HFF-Myc (cell line): ENCODE measurements at places on chromosomes 7 and 10.

DNA sequence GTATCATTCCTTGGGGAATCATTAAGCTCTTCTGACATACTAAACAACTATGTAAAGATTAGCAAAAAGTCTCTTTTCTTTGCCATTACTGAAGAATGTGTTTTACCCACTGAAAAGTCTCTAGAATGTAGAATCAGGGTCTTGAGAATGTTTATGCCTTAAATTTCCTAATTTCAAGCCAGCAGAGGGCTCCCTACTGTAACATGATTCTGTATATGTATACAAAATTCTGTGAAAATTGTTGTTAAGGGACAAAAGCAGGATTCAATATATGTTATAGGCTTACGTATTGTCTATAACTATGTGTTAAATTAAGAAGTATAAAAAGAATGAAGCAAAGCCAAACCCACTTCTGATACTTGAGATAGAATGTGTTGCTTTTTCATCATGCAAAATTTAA lies 296.9 kb upstream of the DGKB start:
- no peak for DNase-seq

GRCh38 chr7:96131525-96131924 lies 190.4 kb downstream of the SLC25A13 start:
- no peak for DNase-seq

DNA sequence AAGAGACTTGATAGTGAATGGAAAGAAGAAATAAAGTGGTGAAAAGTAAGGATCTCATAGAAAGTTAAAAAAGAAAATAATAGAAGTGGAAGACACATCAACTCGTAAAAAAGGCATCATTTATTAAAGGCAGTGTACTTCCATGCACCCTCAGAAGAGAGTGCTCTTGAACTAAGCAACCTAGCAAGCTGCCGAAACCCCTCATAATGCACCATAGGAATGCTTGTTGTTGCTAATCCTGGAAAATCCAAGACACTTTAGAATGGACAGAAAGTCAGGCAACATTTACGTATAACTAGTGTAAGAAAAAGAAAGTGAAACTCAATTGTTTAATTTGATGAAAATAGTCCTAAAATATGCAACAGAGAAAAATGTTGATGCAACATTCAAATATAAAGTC lies 12.8 kb downstream of the TFPI2 start:
- DNase-seq, result no peak

- no peak for DNase-seq
These were observed 208.9 kb upstream of the INHBA start for GRCh38 chr7:41911792-41912191.

GRCh38 chr10:51608211-51608610 lies 91.2 kb downstream of the CSTF2T start:
- no peak for DNase-seq

GRCh38 chr7:142927949-142928348 lies 5.6 kb downstream of the TRPV5 start:
- DNase-seq, result no peak

DNA sequence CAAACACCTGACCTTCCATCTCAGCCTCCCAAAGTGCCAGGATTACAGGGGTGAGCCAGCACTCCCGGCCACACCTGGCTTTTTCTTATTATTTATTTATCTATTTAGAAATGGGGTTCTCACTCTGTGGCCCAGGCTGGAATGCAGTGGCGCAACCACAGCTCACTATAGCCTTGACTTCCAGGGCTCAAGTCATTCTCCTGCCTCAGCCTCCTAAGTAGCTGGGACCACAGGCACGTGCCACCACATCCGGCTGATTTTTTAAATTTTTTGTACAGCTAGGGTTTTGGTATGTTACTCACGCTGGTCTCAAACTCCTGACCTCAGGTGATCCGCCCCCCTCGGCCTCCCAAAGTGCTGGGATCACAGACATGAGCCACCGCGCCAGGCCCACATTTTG lies 56.9 kb upstream of the MYL10 start:
- DNase-seq, result no peak

DNA sequence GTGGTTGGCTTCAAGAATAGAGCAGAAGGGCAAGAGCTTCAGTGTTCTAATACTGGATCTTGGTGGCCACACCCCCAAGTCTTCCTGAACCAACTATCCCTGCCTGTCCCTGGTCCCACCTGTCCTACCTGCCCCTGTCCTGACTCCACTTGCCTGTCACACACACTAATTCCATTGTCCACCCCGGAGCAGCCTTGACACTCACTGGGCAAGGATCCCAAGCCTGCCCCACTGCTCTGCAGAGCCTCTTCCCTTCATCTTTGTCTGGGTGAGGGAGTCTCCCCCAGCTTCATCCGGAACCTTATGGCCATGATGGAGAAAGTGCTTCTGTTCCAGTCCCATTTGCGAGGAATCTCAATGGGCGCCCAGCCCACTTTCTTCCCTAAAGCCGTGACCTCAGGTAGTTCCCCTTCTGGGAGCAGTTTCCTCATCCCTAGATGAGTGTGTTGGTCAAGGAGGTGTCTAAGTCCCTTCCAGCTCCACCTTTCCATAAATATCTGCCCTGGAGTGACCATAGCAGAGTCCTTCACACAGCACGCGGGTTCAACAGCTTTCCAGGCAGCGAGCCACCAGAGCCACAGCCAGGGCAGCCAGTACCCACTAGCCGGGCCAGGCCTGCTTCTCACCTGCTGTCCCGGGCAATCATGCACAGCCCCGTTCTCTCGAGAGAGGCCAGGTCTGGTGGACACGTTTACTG lies 61.5 kb downstream of the VIPR2 start:
- no peak for DNase-seq

- no peak for DNase-seq
These were observed 1078.0 kb downstream of the LRMDA start for GRCh38 chr10:76509446-76509845.

DNA sequence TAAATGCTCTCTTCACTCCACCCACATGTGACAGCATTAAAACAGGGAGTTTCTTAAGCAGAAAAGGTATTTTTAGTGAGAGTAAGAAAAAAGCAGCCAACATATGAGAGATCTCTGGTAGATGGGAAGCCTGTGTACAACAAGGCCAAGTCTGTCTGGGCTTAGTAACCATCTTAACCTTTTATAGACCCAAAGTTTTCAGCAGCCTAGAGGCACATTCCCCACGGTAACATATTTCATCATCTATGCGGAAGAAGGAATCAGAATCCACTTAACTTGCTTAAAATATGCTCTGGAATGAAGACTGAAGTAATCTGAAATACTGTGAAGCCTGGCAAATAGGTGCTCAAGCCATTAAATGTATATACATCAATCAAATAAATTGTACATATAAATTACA lies 127.8 kb downstream of the RAPGEF5 start:
- DNase-seq, result no peak

GRCh38 chr7:131067220-131067619 lies 260.5 kb upstream of the MKLN1 start:
- DNase-seq, result no peak

DNA sequence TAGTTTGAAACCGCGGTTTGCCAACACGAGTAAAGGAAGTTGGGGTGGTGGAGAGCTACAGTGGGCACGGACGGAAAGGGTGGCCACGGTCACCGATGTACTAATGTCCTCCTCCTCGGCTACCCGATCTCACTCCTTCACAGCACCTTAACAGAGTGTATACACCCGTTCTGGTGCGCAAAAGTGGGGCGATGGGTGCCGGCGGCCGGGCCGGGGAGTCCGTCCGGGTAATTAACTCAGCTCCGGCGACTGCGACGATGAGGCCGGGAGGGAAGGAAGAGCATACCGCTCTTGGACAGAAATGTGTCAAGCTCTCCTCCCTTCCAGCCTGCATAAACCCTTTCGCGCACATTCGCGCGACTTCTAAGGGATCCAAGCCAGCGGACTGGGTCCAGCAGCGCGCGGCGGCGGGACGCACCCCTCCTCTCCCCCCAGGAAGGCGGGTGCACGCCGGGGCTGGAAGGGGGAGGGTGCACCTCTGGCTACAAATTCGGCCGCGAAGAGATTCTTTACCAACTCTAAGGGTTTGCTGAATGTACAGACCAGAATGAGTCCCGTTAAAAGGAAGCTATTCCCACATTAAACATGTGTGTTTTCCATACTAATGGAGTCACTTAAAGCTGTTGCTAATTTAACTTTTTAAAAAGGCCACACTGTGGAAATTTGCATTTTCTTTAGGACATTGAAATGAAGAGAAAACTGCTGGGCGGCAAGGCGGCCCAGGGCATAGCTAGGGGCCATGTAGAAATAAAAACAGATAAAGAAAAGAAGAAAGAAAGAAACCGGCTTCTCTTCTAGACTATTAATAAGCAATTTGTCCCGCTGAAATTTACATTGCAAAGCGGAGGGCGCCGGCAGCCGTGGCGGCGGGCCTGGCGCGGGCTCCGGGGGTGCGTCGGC lies 6.6 kb upstream of the EBF3 start:
- no peak for DNase-seq

DNA sequence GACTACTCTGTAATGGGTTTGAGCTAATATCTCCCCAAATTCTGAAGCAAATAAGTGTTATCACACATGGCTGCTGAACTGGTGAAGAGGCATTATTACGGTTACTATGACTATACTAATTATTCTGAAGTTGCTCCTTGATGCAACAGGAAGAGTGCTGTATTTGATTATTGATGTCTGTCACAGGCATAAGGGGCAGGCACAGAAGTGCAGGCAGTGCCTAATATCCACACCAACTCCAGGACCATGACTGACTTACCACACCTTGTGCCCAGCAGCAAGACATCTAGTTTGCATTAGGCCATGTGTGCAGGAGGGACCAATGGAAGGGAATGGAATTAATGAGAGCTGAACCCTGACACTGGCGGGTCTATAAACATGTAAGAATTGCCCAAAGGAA lies 62.7 kb downstream of the AMPH start:
- DNase-seq, result no peak

- no peak for DNase-seq
These were observed 22.2 kb downstream of the SPAG6 start for GRCh38 chr10:22367471-22367870.

DNA sequence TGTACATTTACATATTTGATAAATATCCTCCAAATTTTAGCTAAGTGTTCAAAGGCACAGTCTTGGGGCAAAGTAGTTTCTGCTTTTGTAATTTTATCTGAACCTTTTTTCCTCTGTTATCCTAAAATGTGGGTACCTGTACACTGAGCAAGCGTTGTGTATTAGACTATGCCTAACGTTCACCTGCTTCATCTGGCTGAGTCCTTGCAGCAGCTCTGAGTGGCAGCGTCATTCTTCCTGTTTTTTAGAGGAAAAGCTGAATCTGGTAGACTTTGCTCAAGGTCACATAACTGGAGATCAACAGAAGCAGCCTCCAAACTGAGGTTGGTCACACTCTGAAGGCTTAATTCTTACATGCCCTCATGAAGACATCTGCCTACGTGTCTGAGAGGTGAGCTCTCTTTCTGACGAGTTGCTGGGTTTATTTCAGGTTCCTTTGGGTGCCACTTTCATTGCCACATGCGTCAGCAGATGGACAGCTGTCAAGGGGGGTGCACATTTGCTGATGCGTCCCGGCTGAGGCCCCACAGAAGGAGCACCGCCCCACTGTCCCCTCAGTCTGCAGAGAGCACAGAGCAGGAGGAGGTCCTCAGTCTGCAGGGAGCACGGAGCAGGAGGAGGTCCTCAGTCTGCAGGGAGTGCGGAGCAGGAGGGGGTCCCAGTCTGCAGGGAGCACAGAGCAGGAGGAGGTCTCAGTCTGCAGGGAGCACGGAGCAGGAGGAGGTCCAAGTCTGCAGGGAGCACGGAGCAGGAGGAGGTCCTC lies 406.5 kb upstream of the SHH start:
- no peak for DNase-seq

DNA sequence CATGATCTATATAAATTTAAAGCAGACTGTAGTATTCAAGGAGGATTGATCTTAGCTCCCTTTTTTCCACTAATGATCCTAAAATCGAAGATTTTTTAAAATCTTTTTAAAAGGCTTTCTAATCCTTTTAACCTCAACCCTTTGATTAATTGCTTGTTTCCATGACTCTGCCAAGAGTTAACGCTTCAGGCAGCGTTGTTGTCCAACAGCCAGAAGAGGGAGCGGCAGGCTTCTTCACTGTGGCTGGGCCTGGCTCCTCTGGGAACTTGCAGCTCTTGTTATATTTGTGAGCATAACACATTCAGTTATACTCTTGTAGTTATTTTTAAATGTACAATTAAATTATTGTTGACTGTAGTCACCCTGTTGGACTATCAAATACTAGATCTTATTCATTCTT lies 26.3 kb downstream of the CRCP start:
- no peak for DNase-seq

- no peak for DNase-seq
These were observed 542.3 kb downstream of the NXPH1 start for GRCh38 chr7:8975681-8976080.

DNA sequence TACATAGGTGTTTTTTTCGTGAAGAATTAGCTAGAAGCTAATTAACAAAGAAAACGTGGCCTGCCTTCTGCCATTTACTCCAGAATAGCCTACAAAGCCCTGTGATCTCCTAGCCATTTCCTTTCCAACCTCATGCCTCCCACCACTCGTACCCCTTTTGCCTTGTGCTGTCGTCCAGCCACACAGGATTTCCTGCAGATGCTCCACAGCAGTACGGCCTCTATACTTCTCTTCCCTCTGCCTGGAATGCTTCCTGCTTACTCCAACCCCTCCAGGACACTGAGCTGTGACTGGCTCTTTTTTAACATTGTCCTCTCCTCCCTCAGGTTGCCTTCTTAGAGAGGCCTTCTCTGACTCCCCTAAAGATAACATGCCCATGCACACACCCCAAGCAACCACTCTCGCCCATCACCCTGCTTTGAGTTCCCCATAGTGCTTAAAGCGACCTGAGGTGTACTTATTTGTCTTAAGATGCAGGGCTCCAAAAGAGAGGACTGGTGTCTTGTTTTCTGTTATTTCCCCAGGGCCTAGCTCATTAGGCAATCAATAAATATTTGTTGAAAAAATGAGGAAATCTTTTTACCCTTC lies 32.7 kb downstream of the STK17A start:
- no peak for DNase-seq

DNA sequence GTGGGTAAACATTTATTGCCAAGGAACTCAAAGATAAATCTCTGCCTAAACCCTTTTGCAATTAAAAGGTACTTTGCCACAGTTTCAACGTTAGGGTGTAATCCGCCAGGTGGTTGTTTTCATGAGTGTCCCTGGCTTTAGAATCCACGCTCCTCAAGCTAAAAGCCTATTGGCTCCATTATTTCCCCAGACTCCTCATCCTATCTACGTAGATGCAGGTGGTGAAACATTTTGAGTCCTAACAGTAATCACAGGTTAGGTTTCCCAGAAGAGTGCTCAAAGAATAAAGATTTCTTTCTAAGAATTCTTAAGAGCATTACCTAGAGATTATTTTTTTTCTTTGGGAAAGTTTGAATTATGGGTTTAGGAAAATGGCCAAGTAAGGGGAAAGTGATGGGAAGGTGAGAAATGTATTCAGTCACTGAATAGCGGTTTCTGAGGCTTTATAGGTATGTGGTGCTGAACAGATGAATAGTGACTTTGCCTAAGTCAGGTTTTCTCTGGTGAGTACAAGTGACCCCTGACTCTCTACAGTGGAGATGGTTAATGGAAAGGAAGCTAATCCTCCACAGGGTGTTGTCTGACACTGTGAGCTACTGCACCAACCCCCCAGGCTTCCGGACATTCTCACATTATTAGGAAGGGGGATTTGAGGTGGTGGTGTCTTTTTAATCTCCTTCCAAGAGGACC lies 60.2 kb downstream of the NRP1 start:
- no peak for DNase-seq
